MM.1S (cell line): ENCODE measurements at places on chromosomes 6 and 20.

DNA sequence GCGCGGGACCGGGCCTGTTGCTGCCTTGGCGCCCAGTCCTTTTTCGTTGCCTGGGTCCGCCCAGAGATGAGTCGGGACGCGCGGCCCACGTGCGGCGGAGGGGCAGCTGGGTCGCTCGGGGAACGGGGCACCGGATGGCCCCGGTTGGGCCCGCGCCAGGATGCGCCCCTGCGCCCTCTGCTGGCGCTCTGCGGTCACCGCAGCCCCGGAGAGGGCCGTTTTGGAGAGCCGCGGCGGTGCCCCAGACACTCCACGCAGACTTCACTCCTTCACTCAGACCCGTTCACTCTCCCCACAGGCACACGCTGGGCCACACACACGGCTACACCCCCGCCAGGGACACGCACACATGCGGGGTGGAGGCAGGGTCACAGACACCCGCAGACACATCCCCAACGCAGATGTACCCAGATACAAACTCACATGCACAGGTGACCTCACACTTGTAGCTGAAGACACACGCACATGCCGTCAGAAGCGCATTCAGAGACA lies 38.8 kb downstream of the SRC start:
- peak; percentile 63 for DNase-seq

DNA sequence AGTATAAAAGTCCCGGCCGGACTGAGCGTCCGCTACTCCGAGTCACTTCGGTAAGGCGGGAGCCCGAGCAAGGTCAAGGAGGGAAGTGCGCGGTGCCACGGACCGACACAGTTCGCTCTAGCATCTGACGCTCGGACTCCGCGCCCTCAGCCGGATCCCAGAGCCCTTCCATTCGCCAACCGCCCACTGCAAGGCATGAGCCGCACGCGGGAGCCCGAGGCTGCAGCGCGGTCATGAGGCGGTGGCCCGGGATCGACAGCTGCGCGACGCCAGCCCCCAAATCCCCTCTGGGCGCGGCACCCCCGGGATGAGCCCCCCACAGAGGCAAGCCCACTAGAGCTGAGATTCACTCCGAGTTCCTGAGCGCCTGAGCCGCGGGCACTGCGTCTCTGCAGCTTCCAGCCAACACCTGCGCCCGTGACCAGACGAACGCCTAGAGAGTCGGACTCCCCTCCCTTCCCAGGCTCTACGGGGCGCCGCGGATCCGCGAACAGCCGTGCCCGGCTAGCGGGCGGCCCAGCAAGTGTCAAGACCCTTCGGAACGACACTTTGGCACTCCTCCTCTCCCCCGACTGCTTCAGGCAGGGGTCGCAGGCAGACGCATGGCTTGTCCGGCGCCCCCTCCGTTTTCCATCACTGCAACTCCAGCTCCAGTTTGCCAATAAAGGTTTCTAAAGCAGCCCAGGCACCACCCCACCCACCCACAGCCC lies 725 bp upstream of the ISM1 start:
- no peak for DNase-seq

DNA sequence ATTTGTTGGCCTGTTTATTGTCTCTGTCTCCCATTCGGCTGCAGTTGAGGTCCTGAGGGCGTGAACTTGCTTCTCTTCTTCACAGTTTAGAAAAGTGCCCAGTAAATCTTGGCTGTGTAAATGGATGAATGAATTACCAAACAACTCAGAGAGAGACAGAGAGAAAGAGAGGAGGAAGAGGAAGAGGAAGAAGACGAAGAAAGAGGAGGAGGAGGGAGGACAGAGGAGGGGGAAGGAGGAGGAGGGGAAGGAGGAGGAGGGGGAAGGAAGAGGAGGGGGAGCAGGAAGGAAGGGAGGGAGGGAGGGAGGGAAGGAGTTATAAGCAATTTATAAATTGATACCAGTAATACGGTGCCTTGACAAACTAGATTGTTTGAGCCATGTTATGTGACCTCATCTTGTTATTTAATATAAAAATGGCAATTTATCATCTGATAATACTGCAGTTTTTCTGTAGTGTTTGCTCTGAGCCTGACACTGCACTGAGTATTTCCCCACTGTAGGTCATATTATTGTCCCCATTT lies 18.7 kb downstream of the HCK start:
- no peak for DNase-seq

- no peak for DNase-seq
Observed at GRCh38 chr6:146968041-146968760, 236.0 kb upstream of the STXBP5 start.

- no peak for DNase-seq
Observed at GRCh38 chr20:17630806-17631195, 51.2 kb downstream of the RRBP1 start.

DNA sequence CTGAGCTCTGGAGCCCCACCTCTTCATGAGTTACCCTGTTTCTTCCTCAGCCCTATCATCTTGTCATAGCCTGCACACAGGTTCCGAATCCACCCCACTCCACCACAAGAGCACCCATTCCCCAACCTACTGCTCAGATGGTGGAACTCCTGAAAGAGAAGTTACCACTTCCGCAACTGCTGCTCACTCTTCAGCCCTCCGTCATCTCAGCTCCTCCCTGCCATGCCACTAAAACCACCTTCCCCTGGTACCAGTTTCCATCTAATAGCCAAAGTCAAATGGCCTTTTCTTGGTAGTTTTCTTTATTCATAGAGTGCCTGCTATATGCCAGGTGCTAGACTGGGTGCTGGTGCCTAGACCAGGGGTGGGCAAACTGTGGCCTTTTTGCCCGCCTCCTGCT lies 3.9 kb downstream of the RAB22A start:
- no peak for DNase-seq

DNA sequence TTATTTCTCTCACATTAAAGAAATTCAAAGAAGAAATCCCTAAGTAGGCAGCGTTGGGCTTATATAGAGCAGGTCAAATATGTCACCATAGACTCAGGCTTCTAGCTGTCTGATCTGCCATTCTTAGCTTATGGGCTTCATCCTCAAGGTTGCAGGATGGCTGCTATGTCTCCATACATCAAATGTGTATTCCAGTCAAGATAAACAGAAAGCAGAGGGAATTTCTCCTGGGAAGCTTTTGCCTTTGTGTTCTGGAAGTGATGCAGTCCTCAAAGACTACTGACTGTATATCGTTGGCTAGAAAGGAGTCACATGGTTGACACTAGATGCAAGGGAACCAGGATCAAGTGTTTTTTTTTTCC lies 36.0 kb downstream of the ZNF341 start:
- DNase-seq: no peak

DNA sequence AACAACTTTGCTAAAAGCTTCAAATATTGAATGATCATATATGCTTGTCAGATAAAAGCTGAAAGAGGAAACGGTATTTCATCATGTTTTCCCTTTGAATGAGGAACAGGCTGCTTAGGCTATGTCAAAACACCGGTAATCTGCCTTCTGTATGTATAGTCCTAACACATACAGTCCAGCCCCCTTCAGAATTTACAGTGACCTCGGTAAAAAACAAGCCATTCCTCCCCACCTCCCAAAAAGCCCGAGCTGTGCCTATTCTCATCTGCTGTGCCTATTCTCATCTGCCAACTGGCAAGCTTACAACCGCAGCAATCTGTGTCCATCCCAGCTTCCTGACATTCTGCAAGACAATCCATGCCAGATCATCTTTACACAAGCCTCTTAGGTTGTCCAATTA lies 26.8 kb upstream of the UBE2J1 start:
- no peak for DNase-seq

DNA sequence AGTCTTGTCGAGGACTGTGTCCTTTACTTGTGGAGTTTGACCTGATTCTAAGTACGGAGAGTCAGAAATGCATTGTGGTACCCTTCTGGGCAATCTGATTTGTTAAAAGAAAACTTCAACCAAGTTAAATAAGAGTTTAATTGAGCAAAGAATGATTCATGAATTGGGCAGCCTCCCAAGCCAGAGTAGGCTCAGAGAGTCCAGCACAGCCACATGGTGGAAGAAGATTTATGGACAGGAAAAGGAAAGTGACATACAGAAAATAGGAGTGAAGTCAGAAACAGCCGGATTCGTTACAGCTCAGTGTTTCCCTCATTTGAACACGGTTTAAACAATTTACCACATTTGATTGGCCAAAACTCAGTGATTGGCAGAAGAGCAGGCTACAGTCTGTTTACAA lies 329.2 kb downstream of the DHX35 start:
- no peak for DNase-seq
